Suprapubic skin (tissue), 4 donors: ENCODE measurements at places on chromosomes 5 and 9. TPM values are rescaled to one million over a fixed set of nuclear protein-coding genes. Genes with fewer than 3 reads are reported as not detected.

DNA sequence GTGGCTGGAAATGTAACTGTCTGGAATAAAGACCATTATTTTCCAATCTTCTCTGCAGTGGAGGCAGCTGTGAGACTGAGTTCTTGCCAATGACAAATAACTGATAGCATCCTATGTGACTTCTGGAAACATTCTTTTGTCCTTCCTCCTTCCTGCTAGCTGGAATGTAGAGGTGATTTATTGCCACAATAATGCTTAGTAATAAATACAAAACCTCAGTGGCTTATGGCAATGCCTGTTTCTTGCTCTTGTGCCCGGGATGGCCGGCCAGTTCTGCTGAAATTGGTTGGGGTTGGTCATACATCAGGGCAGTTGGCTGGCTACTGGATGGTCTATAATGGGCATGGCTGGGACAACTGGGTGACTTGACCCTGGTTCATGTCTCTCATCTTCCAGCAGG is 12.2 kb upstream of the TEX48 start:
- H3K36me3 ChIP-seq, result no peaks in the 10 kb centered on the region
- no peak for DNase-seq
- no peaks in the 10 kb centered on the region for H3K27me3 ChIP-seq
- H3K4me1 ChIP-seq, result no peaks in the 10 kb centered on the region
- no peak overlapping the region for H3K4me3 ChIP-seq

Gene ADGRD2
- total RNA-seq, result 0.31 TPM

DNA sequence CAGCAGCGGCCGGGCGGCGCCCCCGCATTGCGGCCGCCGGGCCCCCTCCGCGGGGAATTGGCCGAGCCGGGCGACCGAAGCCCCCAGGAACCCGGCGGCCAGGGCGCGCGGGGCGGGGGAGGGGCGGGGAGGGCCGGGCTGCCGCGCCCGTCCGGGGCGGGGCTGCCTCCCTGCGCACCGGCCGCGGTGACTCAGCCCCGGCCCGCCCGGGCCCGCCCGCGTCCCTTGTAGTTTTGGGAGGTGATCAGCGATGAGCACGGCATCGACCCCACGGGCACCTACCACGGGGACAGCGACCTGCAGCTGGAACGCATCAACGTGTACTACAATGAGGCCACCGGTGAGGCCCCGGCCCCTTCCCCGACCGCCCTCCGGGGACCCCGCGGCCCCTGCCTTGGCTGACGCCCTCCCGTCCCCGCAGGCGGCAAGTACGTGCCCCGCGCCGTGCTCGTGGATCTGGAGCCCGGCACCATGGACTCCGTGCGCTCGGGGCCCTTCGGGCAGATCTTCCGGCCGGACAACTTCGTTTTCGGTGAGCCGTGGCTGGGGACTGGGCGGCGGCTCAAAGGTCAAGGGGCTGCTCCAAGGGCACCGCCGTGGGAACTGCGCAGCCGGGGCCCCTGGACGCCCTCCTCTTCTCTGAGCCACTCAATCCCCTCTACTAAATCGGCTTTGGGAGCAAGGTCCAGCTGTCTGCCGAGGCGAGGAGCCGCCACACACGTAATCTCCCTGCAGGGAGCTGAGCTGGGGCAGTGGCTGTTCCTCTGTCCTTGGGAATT is 592 bp downstream of the TUBB4B start:
- no peak for DNase-seq
- peaks cover 76% of the 10 kb centered on the region for H3K4me1 ChIP-seq
- H3K27me3 ChIP-seq, result no peaks in the 10 kb centered on the region
- peak overlapping the region; percentile 88 for H3K4me3 ChIP-seq
- peaks cover 15% of the 10 kb centered on the region for H3K36me3 ChIP-seq
- H3K27ac ChIP-seq, result peak overlapping the region; percentile 96

DNA sequence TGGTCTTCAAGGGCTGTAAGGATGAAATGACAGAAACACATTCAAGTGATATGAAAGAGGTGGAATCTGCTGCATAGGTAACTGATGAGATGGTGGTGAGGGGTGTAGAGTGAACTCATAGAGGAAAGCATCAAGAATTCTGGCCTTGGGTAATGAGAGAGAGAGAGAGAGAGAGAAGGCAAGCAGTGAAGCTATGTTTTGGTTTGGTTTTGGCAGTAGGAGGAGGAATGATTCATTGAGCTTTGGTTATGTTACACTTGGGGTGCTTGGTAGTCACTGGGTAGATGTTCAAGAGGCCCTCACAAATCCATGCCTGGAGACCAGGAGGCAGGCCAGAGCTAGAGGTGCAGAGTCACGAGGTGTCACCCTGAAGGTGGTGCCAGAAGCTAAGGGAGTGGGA is 89.5 kb downstream of the EGFLAM start:
- H3K36me3 ChIP-seq, result no peaks in the 10 kb centered on the region
- peaks cover 6% of the 10 kb centered on the region for H3K27me3 ChIP-seq
- H3K4me3 ChIP-seq, result no peak overlapping the region
- DNase-seq, result no peak
- H3K27ac ChIP-seq, result no peak overlapping the region

Gene HAVCR1
- total RNA-seq, result not detected

DNA sequence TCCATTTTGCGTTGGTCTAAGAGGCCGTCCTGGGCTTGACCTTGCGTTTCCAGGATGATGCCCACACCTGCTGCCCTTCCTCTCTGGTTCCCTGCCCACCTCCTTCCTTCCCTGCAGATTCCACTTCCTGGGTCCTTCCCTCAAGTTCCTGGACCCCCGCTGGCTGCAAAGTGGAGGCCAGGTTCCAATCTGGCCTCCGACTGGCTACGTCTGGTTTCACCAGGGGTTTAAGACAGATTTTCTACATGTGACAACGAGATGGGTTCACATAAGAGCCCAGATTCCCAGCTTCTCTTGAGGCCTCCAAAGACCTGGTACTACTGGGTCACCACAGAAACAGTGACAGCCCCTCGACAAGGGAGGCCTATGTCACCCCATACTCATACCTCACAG is 2.1 kb downstream of the MGAT4B start:
- H3K36me3 ChIP-seq, result peaks cover 18% of the 10 kb centered on the region
- DNase-seq, result no peak

Gene OBP2B
- 2.6 TPM for total RNA-seq

DNA sequence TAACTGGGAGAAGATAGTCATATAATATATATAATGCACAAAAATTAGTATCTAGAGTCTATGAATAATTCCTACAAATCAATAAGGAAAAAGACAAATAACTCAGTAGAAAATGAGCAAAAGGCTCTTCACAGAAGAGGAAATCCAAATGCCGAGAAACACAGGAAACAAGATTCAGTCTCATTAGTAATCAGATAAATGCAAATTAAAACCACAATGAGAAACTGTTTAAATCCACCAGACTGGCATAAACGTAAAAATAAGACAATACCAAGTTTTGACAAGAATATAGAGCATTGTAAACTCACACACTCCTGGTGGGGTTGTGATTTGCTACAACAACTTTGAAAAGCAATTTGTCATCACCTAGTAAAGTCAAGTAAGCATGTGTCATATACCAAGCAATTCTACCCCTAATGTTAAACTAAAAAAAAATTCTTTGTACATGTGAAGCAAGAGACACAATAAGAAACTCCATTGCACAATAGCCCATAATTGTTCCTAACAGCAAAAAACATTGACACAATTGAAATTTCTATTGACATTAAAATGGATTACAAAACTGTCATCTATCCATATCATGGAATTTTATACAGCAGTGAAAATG is 21.0 kb upstream of the UBLCP1 start:
- H3K27ac ChIP-seq, result no peak overlapping the region
- no peak for DNase-seq
- no peaks in the 10 kb centered on the region for H3K36me3 ChIP-seq
- H3K4me1 ChIP-seq, result no peaks in the 10 kb centered on the region

Gene DEPDC1B
- total RNA-seq, result 5.8 TPM

DNA sequence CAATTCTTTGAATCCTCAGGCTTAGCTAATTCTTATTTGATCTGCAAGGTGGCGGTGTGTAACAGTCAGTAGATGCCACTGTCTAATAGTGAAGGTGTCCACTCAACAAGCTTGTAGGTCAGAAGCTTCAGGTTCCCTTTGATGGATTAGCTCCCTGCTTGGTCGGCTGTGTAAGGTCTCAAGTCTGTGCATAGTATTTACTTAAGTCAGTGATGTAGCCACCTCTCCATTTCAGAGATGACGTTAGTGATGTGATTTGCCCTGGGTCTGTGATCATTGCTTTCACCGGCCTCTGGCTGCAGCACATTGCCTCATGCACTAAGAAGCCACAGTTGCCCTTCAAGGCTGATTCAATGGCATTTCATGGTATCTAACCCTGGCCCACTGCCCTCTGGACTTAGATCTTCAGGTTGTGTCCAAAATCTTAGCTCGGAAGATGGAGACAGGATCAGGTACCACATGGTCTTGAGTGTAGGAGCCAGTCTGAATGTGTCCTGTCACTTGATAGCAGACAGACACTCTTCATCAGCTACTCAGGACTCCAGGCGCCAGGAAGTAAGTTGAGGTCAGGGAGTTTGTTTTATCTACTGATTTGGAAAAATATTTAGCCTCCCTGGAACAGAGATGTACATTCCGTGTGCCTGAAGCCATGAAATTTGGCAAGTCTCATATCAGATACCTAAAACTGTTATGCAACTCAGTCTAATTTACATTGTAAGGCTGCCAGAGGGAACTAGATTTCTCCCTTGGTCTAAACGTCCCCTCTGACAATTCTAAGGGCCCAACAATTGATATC is 42.9 kb downstream of the SUB1 start:
- H3K27ac ChIP-seq, result no peak overlapping the region
- H3K36me3 ChIP-seq, result no peaks in the 10 kb centered on the region
- no peak for DNase-seq
- H3K4me3 ChIP-seq, result no peak overlapping the region

GRCh38 chr5:136726506-136726905 is 361.2 kb upstream of the TRPC7 start:
- H3K4me1 ChIP-seq, result no peaks in the 10 kb centered on the region
- no peak overlapping the region for H3K4me3 ChIP-seq
- H3K27me3 ChIP-seq, result no peaks in the 10 kb centered on the region
- DNase-seq, result no peak

GRCh38 chr5:112083623-112084022 is 326.6 kb upstream of the NREP start:
- no peaks in the 10 kb centered on the region for H3K4me1 ChIP-seq
- H3K27ac ChIP-seq, result no peak overlapping the region
- H3K4me3 ChIP-seq, result no peak overlapping the region
- DNase-seq, result no peak

GRCh38 chr5:139177809-139178588 is 20.2 kb downstream of the SIL1 start:
- no peak for DNase-seq
- H3K36me3 ChIP-seq, result no peaks in the 10 kb centered on the region
- peak overlapping the region; percentile 49 for H3K27ac ChIP-seq
- H3K4me1 ChIP-seq, result peaks cover 54% of the 10 kb centered on the region
- no peak overlapping the region for H3K4me3 ChIP-seq

- H3K36me3 ChIP-seq, result no peaks in the 10 kb centered on the region
- H3K4me1 ChIP-seq, result no peaks in the 10 kb centered on the region
- peaks cover 4% of the 10 kb centered on the region for H3K27me3 ChIP-seq
Observed at GRCh38 chr9:69018737-69019136, 4.8 kb upstream of the PRKACG start.

Gene ANKRD33B
- 27.0 TPM for total RNA-seq

DNA sequence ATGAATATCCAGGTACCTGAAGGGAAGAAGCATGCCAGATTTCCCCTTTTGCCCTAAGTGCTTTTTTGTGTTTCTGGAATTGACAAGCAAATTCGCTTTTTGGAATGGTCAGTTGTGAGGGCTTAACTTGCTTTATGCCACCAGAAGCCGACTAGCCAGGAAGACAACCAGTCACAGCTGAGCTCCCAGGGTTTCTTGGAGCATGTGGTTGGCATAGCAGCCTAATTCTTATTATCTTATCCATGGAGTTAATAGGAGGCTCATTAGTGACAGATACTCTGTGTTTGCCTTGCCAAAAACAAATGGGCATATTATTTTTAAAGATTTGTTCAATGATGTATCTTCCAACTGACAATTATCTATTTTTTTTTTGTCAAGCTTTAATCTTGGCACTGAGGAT is 500.7 kb downstream of the PTPRD start:
- DNase-seq, result no peak
- no peaks in the 10 kb centered on the region for H3K27me3 ChIP-seq
- H3K4me3 ChIP-seq, result no peak overlapping the region
- no peak overlapping the region for H3K27ac ChIP-seq
- H3K36me3 ChIP-seq, result no peaks in the 10 kb centered on the region

DNA sequence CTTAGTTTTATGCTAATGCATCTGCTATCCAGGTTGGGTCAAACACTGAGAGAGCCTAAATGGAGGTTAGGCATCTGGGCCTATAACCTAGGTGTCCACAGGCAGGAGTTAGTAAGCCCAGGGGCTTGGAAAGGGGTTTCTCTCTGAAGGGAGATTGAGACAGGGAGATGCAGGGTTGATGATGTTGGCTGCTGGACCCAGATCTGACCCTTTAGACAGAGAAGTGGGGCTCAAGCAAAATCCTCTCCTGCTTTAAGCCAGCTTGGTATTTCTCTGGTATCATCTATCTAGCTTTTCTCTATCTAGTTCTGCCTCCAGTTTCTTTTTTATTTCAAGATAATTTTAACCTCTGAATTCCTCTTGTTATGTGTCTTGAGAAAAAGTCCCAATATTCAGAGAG is 18.3 kb upstream of the ANKRD55 start:
- no peaks in the 10 kb centered on the region for H3K27me3 ChIP-seq
- H3K27ac ChIP-seq, result no peak overlapping the region
- no peaks in the 10 kb centered on the region for H3K36me3 ChIP-seq
- peaks cover 3% of the 10 kb centered on the region for H3K4me1 ChIP-seq

Gene FOXD4
- total RNA-seq, result not detected

Gene DMRT3
- not detected for total RNA-seq

- H3K36me3 ChIP-seq, result no peaks in the 10 kb centered on the region
- H3K4me3 ChIP-seq, result no peak overlapping the region
- peaks cover 3% of the 10 kb centered on the region for H3K27me3 ChIP-seq
- no peak overlapping the region for H3K27ac ChIP-seq
Observed at GRCh38 chr9:109349421-109349846, 28.6 kb upstream of the EPB41L4B start.

Gene DRD1
- not detected for total RNA-seq

GRCh38 chr9:694403-695154 is 146.9 kb upstream of the DMRT1 start:
- H3K4me3 ChIP-seq, result peak overlapping the region; percentile 29
- no peaks in the 10 kb centered on the region for H3K27me3 ChIP-seq
- no peak for DNase-seq
- H3K36me3 ChIP-seq, result no peaks in the 10 kb centered on the region
- H3K27ac ChIP-seq, result peak overlapping the region; percentile 89
- peaks cover 77% of the 10 kb centered on the region for H3K4me1 ChIP-seq

Gene PCDHA1
- total RNA-seq, result not detected

GRCh38 chr5:156181656-156182055 is 145.3 kb upstream of the SGCD start:
- H3K4me1 ChIP-seq, result no peaks in the 10 kb centered on the region
- DNase-seq, result no peak
- H3K36me3 ChIP-seq, result no peaks in the 10 kb centered on the region
- no peaks in the 10 kb centered on the region for H3K27me3 ChIP-seq
- H3K4me3 ChIP-seq, result no peak overlapping the region
